ENCODE measurements at places on chromosomes 6 and 20.

DNA sequence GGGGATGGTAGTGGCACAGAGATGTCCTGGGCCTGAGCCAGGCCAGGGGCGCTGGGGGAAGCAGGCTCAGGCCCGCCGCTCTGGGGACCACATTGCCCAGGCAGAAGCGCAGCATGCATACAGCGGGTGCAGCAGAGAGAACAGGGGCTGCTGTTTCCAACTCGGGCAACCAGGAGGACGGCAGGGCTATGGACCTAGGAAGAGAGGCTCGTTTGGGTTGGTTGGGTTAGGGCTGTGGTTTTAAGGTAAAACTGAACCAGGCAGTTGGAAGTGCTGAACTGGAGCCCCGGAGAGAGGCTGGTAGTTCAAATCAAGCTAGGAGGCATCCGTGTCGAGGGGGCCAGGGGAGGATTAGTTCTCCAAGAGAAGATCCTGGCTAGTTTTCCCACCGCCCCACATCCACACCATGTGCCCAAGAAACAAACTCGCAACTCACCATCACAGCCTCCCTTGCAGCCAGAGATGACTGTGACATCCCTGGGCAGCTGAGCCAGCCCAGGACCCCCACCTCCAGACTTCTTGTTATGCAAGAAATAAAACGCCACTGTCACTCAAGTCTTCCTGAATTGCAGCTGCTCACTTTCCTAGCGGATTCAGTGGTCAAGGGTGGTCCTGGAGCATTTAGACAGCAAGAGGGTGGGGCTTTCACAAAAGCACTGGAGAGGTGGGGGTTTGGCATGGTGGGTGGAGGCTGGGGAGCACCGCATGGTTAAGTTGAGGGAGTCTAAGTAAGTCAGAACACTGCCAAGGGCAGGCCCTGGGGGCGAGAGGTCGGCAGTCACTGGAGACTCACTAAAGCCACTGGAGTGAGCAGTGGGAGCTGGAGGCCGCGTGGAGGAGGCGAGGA, 161.2 kb downstream of the GRM4 start:
- DNase-seq = no peak

DNA sequence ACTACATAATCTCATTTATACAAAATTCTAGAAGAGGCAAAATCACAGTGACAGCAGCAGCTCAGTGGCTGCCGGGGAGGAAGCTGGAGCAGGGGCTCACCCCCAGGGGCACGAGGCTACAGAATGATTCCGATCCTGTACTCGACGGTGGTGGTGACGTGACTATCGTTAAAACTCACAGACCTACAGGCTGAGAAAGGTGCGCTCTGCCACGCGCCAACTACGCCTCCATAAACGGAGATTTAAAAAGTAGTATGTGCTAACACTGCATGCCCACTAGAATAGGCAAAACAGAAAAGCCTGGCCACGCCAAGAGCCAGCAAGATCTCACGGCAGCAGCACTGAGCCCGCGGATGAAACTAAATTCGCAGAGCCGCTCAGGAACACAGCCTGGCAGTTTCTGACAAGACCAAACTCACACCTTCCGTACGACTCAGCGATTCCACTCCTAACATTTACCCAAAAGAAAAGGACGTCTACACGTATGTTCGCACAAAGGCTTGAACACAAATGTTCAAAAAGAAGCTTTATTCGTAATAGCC, 25.2 kb downstream of the TAF4 start:
- no peak for DNase-seq

GRCh38 chr6:73798592-73798991, 102.6 kb downstream of the CD109 start:
- peak; percentile 95 for DNase-seq

DNA sequence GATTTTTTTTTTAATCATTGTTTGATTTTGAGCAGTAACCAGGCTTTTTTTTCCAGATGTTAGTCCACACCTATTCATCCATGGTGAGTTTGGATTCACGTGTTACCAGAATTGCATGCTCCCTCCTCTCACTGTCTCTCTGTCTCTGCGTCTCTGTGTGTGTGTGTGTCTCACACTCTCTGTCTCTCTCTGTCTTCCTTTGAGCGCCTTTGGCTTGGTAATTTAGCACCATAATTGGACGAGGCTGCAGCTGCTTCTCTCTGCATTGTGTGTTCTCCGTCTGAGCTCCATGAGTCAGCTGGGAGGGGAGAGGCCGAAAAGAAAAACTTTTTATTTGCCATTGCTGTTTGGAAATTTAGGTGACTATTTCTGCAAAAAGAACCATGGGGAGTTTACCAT, 3.4 kb downstream of the TFAP2B start:
- DNase-seq = no peak

- DNase-seq = no peak
Observed at GRCh38 chr6:20349225-20349624, 52.5 kb upstream of the E2F3 start.

DNA sequence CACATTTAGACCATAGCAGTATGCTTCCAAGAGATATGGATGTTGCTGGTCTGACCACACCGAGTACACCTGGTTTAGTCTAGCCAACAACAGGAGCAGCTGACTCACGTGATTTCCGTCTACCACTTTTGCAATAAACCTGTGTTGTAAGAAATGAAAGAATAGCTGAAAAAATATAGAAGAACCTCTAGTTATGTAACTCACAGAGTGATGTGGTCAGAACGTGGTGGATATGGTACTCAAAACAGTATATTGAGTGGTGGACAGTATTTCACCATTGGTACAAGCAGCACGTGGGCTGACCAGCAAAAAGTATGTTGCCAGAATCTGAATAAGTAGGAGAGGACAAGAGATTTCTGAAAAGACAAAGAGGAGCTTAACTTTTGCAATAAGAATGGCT, 226.9 kb downstream of the TBC1D7 start:
- DNase-seq = no peak

- no peak for DNase-seq
Observed at GRCh38 chr6:46530896-46531295, 39.6 kb upstream of the RCAN2 start.

DNA sequence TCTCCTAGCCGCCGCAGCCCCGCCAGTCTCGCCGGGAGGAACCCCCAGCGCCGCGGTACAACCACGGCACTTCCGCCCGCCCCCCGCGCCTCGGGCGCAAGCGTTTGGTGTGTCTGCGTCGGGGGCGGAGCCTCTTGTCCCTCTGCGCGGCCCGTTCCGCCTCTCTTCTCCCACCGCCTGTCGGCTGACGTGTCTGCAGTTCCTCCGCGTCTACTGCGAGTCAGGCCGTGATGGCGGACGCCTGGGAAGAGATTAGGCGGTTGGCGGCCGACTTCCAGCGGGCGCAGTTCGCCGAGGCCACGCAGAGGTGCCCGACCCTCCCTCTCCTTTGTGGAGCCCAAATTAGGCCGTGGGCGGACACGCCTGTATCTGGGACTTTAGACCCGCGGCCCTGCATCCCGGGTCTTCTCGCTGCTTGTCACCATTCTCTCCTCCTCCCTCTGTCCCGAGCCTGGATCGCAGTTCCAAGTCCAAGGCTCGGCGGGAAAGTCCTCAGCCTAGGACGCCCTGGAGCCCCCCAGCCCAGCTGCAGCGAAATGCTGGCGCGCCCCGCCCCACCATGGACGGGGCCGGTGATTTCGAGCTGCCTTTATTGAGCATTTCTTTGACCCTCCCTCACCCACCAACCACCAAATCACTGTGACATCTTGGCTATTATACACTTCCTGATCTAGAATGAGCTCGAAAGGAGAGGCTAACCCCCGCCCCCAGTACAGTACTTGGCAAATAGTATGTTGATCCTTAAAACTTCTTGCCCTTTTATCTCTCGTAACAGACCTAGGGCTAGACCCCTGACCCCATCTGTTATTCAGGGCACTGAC, at the start of gene UFL1:
TSS of gene UFL1 (plus strand) at position 163 of the 821 bp plus-strand sequence. CDS start at position 231, 68 bp downstream.
- DNase-seq = peak; percentile 78

- DNase-seq = no peak
Observed at GRCh38 chr20:61192337-61192950, 59.6 kb upstream of the CDH4 start.

DNA sequence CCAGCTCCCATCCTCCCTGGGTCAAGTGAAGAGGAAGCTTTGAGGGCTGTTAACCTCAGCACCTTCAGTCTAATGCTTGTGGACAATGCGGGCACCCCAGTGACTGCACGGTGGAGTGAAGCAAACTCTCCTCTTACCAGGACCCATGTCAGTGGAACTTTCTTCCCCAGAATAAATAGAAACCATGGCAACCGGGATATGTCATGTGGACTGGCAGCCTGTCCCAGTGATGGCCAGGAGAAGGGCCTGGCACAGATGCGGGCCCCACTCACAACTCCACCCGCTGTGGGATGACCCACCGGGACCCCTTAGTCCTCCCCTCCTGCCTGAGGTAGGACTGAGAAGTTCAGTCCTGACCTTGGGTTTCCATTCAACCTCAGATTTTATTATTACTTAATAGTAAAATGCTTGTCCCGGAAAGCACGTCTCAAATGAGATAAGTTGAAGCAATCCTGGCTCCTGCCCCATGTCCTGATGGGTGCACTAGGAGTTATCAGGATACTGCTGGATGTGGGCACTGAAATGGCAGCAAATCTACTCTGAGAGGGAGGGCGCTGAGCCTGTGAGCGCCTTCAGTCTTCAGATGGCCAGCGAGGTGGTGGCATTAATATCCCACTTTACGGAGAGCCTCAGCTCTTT, 23.5 kb downstream of the TOX2 start:
- DNase-seq = no peak

DNA sequence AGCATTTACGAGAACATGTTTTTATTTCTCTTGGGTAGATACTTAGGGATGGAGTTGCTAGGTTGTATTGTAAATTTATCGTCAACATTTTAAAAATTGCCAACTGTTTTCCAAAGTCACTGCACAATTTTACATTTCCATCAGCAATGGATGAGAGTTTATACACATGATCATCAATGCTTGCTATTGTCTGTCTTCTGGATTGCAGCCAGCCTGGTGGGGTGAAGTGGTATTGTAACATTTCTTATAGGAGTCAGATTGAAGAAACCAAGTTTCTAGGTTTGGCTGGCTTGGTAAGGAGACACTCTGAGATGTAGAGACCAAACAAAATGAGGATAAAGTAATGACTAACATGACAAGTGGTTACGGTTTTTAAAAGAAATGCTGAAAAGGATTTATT, 57.1 kb upstream of the HDDC2 start:
- no peak for DNase-seq

- no peak for DNase-seq
Observed at GRCh38 chr6:166244353-166245045, 63.7 kb downstream of the PRR18 start.

GRCh38 chr6:88975369-88975768, 12.0 kb upstream of the RNGTT start:
- no peak for DNase-seq

DNA sequence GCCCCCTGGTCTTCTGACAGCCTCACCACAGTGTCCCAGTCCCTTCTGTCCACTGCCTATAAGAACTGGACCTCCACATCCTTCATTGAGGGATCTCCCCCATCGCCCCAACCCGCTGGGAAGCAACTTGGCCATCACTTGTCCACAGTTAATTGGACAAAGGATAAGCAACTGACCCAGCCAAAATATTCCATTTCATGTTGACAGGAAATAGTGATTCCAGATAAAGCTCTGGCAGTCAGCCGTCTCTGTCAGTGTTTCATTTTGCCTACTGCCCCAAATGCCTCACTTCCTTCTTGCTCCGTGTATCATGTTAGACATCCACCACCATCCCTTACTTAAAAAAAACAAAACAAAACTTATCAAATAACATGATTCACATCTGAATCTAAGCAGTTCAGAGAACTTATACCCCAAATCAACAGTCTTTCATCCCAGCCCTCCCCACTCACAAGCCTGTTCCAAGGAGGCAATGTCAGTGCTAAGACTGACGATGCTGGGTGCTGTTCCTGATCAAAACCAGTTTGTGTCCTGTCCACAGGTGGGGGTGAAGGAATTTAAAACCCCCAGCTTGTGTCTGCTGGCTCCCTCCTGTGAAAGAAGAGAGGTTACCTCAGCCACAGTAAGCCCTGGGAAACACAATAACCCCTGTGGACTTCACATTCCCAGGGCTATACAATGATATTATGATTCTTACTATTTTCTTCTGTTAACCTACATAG, 162.5 kb downstream of the WDR27 start:
- DNase-seq = no peak

DNA sequence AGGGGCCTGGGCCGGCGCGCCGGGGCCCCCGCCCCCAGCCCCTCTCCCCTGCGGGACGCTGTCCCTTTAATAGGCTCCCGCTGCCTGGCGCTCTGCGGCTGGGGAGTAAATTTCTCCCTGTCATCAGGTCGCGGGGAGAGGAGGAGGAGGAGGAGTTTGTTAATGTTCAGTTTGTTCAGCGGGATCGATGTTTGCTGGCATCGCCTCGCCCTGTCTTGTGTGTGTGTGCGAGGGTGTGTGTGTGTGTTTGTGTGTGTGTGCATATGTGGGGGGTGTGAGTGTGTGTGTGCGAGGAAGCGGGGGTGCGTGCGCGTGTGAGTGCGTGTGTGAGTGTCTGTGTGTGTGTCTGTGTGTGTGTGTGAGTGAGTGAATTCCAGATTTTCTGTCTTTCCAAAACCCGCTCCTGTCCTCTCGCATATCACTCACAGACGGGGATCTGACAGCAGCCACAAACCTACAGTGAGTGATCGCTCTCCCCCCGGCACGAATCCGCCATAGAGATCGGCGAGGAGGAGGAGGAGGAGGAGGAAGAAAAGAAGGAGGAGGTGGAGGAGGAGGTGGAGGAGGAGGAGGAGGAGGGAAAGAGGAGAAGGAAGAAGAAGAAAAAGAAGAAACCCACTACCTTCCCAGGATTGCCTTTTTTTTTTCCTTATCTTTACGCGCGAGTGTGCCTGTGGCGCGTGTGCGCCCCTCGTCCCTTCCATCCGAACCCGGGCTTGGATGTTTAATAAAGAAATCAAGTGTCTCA, at the start of gene TSHZ2:
TSS of gene TSHZ2 (plus strand) at position 169 of the 748 bp plus-strand sequence. CDS start 936 bp downstream, outside the sequence.
- no peak for DNase-seq

DNA sequence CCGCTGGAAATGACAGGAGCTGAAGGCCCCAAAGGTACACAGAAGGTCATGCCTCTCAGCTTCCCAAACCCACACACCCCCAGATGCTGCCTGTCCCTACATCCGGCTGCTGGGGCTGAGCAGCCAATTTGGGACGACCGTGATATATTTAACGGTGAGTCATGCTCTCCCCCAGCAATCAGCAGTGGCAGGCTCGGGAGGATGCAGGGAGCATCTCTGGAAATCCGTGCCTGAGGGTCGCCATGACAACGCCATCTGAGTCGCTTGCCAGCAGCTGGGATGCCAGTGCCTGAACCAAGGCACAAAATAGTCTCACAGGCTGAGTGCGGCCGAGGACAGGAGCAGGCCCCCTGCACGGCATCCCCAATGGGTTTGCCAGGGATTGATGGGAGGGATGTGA, 57.9 kb downstream of the KCNB1 start:
- DNase-seq = no peak

GRCh38 chr20:58571356-58571692, 56.1 kb upstream of the APCDD1L start:
- DNase-seq = no peak

DNA sequence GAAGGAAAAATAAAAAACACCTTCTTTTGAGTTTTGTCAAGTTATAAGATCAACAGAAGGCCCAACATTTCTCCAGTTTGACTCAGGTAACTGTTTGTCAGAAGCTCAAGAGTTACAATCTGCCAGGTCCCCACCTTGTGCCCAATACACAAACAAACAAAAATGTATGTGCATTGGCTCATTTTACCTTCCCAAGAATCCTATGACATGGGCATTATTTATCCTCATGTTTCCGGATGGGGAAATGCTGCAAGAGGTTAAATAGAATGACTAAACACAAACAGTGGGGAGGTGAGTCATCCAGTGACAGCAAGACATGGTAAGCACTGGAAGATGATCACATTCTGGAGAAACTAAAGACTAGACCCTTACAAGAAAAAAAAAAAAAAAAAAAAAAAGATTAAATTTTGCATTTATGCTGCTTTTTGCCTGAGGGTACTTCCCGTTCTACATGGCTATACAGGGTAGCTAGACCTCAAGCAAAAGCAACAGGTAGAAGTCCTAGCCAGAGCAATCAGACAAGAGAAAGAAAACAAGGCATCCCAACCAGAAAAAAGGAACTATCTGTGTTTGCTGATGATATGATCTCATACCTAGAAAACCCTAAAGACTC, 23.6 kb upstream of the ANKRD60 start:
- peak; percentile 68 for DNase-seq
